Stomach (tissue), 19 donors: ENCODE measurements at places on chromosomes 16 and 17. TPM values are rescaled to one million over a fixed set of nuclear protein-coding genes. Genes with fewer than 3 reads are reported as not detected.

KRTAP3-1 gene
- polyA plus RNA-seq, result not detected

SPAG7 gene
- polyA plus RNA-seq, result 85.8 TPM

- DNase-seq, result peak; percentile 97
- no peaks in the 10 kb centered on the region for H3K27me3 ChIP-seq
- H3K36me3 ChIP-seq, result no peaks in the 10 kb centered on the region
Observed at GRCh38 chr17:16589097-16589969, 20.3 kb upstream of the ZNF287 start.

DNA sequence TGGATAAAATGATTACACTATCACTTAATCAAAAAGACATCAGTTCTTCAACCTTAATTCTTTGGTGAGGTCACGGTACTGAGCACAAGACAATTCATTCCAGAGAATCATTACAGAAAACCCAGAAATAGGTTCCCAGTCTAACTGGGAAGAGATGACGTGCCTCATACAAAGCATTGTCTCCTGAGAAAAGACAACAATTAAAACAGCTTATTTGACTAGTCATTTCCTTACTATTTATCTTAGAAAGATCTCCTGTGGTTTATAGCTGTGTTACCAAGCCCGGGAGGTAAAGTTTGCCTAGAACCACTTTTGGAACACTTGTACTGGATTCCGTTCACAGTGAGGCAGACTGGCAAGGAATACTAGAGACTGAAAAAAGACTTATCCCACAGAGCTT, 5.1 kb downstream of the PHF12 start:
- no peak overlapping the region for H3K4me3 ChIP-seq
- peaks cover 45% of the 10 kb centered on the region for H3K4me1 ChIP-seq
- peaks cover 6% of the 10 kb centered on the region for H3K36me3 ChIP-seq
- DNase-seq, result no peak
- H3K27ac ChIP-seq, result peak overlapping the region; percentile 58
- no peaks in the 10 kb centered on the region for H3K27me3 ChIP-seq

TBC1D26 gene
- 0.05 TPM for polyA plus RNA-seq

SPN gene
- polyA plus RNA-seq, result 1.1 TPM

DNA sequence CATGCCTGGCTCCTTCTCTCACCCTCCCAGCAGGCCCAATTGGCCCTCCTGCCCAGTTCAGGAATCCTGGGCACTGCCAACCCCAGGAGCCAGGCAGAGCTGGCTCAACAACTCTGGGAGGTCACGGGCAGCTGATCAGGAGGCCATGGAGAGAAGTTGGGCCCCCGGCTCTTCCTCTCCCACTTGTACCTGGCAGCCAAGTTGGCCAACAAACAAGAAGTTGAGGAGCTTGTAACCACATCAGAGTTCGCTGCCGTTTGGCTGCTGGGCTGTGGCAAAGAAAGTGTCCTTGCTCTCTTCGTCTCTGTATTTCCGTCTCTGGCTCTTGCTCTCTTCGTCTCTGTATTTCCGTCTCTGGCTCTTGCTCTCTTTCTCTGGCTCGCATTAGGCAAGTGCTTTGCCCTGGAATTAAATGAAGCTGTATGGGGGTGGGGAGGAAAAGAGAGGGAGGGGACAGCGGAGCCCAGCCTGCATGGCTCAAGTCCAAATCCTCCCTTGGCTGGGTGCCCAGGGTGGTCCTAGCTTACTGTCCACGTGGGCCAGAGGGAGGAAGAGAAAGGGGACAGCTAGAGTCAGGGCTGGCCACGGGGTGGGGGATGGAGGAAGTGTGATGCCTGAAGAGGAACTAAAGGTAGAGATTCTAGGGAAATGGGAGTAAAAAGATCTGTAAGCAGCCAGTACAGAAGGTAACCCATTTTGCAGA, 7.8 kb upstream of the TMEM132E start:
- H3K4me1 ChIP-seq, result no peaks in the 10 kb centered on the region
- no peaks in the 10 kb centered on the region for H3K36me3 ChIP-seq
- H3K27me3 ChIP-seq, result peaks cover 95% of the 10 kb centered on the region
- DNase-seq, result no peak
- no peak overlapping the region for H3K4me3 ChIP-seq

GRCh38 chr17:80773243-80773991, 218.2 kb upstream of the CHMP6 start:
- peak overlapping the region; percentile 67 for H3K27ac ChIP-seq
- peaks cover 9% of the 10 kb centered on the region for H3K36me3 ChIP-seq
- no peaks in the 10 kb centered on the region for H3K4me1 ChIP-seq
- no peak for DNase-seq
- H3K27me3 ChIP-seq, result no peaks in the 10 kb centered on the region

C16orf78 gene
- polyA plus RNA-seq, result not detected

DNA sequence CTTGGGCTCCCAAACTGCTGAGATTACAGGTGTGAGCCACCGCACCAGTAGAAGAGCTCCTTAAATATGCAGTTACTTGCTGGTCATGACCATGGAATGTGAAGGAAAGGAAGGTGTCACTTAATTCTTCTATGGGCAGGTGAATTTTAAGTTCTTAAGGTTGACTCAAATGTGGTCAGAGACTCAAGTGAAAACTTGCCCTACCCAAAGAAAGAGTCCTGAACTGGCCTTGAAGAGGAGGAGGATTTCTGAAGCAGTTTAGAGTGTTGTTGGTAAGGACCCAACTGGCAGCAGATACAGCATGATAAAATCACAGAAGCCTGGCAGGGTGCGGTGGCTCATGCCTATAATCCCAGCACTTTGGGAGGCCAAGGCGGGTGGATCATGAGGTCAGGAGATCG, 29.4 kb downstream of the CHD9 start:
- H3K4me1 ChIP-seq, result peaks cover 36% of the 10 kb centered on the region
- no peak for DNase-seq
- H3K36me3 ChIP-seq, result no peaks in the 10 kb centered on the region
- H3K4me3 ChIP-seq, result no peak overlapping the region

DNA sequence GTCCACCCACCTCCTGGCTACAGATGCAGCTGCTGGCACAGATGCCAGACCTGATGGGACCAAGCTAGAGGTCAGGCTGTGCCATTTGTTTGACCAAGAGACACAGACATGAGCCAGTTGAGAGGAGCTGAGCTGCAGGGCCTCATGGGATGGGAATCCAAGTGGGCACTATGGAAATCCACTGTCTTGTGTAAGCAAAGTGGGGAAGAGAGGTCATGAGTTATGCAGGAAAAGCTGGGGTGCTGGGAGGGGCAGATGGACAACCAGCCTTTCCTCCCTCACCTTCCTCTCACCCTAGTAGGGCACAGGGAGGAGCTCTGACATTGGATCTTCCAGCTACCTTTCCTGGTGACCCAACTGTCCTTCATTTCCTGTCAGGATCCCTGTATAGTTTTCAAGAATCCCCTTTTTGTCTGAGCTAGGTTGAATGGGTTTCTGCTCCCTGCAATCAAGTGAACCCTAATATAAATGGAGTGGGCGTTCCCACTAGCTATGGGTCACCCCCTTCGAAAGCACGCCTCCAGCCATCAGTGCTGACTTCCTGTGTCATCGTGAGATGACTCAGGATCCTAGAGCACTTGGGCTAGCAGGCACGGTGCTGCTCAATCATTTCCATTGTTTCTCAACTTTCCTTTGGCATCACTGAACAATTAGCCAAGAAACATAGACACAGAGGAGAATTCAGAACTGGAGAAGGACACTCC, 13.6 kb downstream of the ATPAF2 start:
- H3K27ac ChIP-seq, result no peak overlapping the region
- H3K4me1 ChIP-seq, result peaks cover 8% of the 10 kb centered on the region
- DNase-seq, result no peak
- H3K4me3 ChIP-seq, result no peak overlapping the region
- H3K27me3 ChIP-seq, result no peaks in the 10 kb centered on the region

DNA sequence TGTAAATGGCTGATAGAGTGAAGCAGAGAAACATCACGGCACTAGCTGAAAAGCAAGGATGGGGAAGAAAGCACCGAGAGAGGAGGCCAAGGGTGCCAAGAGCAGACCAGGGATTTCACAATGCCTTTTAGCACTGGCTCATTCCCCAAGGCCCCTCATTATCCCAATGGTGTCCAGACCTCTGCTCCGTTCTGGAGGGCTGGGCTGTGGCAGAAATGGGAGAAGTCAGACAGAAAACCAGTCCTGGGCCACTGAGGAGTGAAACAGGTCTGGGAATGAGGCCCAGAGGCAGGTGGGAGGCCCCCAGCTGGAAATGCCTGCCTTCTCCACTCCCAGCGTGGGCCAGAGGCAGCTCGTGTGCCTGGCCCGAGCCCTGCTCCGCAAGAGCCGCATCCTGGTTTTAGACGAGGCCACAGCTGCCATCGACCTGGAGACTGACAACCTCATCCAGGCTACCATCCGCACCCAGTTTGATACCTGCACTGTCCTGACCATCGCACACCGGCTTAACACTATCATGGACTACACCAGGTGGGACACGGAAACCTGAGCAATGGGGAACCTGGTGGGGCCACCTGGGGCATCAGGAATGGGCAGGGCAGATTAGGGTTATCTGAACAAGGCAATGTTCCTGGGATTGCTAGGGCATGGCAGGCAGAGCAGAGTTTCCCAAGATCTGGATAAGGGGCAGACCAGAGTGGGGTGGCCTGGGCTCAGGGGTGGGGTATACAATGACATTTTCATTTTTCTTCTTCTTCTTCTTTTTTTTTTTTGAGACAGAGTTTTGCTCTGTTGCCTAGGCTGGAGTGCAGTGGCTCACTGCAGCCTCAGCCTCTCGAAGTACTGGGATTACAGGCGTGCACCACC, 20.3 kb downstream of the ANKRD40 start:
- H3K4me1 ChIP-seq, result peaks cover 79% of the 10 kb centered on the region
- H3K27me3 ChIP-seq, result no peaks in the 10 kb centered on the region
- peak overlapping the region; percentile 86 for H3K27ac ChIP-seq
- H3K4me3 ChIP-seq, result no peak overlapping the region
- no peaks in the 10 kb centered on the region for H3K36me3 ChIP-seq

NTN3 gene
- polyA plus RNA-seq, result not detected

- H3K4me3 ChIP-seq, result no peak overlapping the region
- H3K36me3 ChIP-seq, result no peaks in the 10 kb centered on the region
- H3K4me1 ChIP-seq, result peaks cover 6% of the 10 kb centered on the region
- no peaks in the 10 kb centered on the region for H3K27me3 ChIP-seq
Observed at GRCh38 chr17:19371259-19372010, 6.9 kb upstream of the MAPK7 start.

DNA sequence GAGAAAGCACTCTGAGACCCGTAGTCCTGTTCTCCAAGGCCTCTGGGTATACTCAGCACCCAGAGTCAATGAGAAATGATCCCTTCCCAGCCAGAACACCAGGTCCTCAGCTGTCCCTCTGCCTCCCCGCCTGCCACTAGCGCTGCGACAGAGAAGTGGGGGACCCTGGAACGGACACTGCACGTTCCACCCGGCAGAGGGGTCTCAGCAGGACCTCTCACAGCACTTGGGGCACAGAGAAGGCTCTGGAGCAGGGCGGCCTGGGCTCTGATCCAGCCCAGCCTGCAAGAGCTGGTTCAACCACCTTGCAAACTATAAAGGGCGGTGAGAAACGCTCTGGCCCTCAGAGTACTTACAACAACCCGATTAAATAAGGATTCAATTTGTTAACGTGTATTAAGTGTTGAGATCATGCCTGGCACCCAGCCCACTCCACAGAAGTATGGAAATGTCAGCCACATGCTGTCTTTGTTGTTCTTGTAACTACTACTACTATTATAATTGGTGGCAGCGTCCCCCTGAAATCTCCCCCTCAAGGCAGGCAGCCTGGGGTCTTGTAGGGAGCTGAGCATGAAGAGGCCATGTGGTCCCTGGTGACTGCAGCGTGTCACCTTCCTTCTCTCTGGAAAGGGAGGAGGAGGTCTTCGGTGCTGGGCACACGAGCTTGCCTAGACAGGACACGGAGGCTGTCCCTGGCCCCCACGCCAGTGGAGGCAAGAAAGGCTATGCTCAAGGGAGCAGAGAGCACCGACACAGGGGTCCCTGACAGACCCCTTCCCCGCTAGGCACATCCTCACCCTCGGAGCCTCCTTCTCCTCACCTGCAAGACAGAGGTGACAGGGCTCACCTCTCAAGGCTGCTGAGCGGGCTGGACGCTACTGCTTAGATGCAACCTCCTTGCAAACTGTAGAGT, 2.4 kb downstream of the OSGIN1 start:
- DNase-seq, result peak; percentile 41
- no peaks in the 10 kb centered on the region for H3K27me3 ChIP-seq
- H3K4me3 ChIP-seq, result no peak overlapping the region
- H3K27ac ChIP-seq, result no peak overlapping the region
- peaks cover 46% of the 10 kb centered on the region for H3K4me1 ChIP-seq

GRCh38 chr16:86516623-86517003, 6.3 kb downstream of the FOXF1 start:
- no peaks in the 10 kb centered on the region for H3K36me3 ChIP-seq
- H3K27ac ChIP-seq, result peak overlapping the region; percentile 98
- H3K27me3 ChIP-seq, result peaks cover 100% of the 10 kb centered on the region
- peaks cover 39% of the 10 kb centered on the region for H3K4me1 ChIP-seq
- peak overlapping the region; percentile 69 for H3K4me3 ChIP-seq
- DNase-seq, result peak; percentile 53

GRCh38 chr16:53457670-53458069, 23.4 kb downstream of the RBL2 start:
- no peak for DNase-seq
- peaks cover 100% of the 10 kb centered on the region for H3K36me3 ChIP-seq
- no peak overlapping the region for H3K4me3 ChIP-seq
- H3K4me1 ChIP-seq, result no peaks in the 10 kb centered on the region
- H3K27me3 ChIP-seq, result no peaks in the 10 kb centered on the region

DNA sequence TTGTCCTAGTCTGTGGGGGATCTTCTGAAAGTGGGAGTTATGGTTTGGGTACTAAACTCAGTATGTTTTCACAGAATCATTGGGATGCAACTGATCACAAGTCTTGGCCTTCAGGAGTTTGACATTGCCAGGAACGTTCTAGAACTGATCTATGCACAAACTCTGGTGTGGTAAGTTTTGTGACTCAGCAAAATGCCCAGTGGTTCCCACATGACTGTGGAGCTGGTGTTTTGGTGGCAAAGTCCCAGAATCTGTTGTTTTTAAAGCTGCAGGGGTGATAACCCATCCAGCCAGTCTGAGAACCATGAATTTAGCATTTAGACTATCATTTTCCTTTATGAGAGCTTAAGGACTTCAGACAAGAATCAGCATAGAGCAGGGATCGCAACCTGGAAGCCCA, 40.6 kb downstream of the GDE1 start:
- peaks cover 83% of the 10 kb centered on the region for H3K36me3 ChIP-seq
- H3K27ac ChIP-seq, result no peak overlapping the region
- H3K4me3 ChIP-seq, result no peak overlapping the region
- no peaks in the 10 kb centered on the region for H3K4me1 ChIP-seq

PCYT2 gene
- polyA plus RNA-seq, result 42.8 TPM

DNA sequence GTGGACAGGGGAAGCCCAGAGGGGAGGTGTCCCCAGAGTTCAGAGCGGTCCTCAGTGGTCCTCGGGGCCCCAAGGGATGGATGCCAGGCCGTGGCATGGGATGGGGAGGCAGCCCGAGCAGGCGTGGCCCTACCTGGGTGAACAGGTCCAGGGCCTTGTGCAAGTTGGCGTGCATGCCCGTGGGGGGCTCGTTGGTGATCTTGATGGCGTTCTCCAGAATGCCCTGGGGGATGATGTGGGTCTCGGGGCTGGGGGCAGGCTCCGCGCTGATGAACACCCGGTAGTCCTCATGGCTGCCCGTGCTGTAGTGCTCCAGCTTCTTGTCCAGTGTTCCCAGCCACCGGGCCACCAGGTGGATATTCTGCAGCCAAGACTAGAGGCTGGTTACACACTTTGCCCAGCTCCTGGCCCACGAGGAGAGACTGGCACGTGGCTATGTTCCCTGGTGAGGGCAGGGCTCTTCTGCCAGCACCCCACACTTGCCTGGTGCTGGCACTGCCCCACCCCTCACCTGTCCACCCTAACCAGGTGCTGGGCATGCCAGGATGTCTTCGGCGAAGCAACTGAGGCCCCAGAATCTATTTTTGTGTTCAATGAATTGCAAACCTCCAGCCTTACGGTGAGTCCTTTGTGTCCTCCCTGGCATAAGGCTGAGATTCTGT, 59.2 kb downstream of the PGS1 start:
- DNase-seq, result no peak
- H3K27ac ChIP-seq, result no peak overlapping the region
- no peak overlapping the region for H3K4me3 ChIP-seq
- no peaks in the 10 kb centered on the region for H3K4me1 ChIP-seq
- H3K36me3 ChIP-seq, result no peaks in the 10 kb centered on the region
- H3K27me3 ChIP-seq, result peaks cover 8% of the 10 kb centered on the region

KRT20 gene
- polyA plus RNA-seq, result 4.4 TPM

ZNF750 gene
- polyA plus RNA-seq, result 9.5 TPM
